ENCODE measurements at places on chromosomes 6 and 20.

- no peak for DNase-seq
Observed at GRCh38 chr20:48201188-48201587, 415.9 kb upstream of the SULF2 start.

DNA sequence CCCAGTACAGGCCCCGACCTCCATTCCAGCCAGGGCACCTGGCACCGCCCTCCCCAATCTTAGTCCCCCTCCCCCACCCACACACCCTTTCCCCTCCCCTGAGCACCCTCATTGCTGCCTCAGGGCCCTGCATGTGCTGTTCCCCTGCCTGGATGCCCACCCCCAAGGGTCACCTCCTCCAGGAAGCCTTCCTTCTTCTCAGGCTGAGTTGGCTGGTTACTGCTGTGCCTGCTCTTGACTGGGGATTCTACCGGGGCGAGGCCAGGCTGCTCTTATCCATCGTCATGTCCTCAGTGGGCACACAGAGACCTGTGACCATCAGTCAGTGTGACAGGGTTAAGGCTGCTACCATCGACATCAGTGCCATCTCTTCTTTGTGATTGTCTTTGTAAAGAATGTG is 23.6 kb downstream of the BHLHE23 start:
- no peak for DNase-seq

GRCh38 chr6:3457710-3458602 is 1.1 kb upstream of the SLC22A23 start:
- DNase-seq = peak; percentile 64

- DNase-seq = no peak
Observed at GRCh38 chr6:56101141-56101553, 146.2 kb downstream of the COL21A1 start.

DNA sequence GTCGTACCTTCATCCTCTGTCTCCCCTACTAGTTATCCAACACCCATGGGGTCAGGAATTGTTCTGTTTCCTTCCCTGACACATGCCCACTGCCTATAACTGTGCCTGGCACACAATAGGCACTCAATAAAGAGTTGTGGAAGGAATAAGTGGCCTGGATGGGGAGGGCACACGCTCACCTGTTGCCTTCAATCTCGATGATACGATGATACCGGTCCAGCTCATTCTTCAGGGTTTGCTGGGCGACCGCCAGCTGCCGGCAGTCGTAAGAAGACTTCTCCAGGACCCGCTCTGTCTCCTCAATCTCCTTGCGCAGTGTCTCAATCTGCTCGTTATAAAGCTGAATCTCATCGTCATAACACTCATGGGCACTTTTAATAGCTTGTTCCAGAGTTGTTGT is 32.5 kb downstream of the BFSP1 start:
- no peak for DNase-seq

DNA sequence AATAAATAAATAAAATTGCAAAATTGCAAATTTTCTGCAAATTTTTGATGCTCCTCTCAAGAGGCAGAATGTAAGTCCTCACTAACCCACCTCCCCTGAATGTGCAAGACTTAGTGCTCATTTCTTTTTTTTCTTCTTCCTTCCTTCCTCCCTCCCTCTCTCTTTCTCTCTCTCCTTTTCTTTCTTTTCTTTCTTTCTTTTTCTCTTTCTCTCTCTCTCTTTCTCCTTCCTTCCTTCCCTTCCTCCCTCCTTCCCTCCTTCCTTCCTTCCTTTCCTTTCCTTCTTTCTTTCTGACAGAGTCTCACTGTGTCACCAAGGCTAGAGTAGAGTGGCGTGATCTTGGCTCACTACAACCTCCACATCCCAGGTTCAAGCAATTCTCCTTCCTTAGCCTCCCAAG is 60.1 kb downstream of the ZNF217 start:
- no peak for DNase-seq

DNA sequence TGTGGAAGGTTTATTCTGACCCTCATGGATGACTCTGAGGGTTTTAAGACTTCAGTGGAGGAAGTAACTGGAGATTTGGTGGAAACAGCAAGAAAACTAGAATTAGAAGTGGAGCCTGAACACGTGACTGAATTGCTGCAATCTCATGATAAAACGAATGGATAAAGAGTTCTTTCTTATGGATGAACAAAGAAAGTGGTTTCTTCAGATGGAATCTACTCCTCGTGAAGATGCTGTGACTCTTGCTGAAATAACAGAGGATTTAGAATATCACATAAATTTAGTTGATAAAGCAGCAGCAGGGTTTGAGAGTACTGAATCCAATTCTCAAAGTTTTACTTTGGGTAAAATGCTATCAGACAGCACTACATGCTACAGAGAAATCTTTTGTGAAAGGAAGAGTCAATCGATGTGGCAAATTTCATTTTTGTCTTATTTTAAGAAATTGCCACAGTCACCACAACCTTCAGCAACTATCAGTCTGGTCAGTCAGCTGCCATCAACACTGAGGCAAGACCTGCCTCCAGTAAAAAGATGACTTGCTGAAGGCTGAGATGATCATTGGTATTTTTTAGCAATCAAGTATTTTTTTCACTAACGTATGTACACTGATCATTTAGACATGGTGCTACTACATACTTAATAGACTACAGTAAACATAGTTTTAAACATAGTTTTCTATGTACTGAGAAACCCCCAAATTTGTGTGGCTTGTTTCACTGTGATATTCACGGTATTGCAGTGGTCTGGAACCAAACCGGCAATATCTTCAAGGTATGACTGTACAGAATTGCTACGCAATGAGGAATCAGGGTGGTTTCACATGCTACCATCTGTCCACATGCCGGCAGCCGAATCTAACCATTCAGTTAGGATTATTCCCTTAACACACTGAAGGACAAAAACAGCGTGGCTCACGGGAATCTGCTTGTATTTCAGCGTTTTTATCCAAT is 149.0 kb downstream of the MYB start:
- no peak for DNase-seq

GRCh38 chr20:8395956-8396355 is 263.9 kb downstream of the PLCB1 start:
- no peak for DNase-seq

GRCh38 chr6:16903470-16903869 is 142.2 kb upstream of the ATXN1 start:
- no peak for DNase-seq

GRCh38 chr20:25310921-25311728 is 63.2 kb downstream of the PYGB start:
- DNase-seq = no peak

- DNase-seq = no peak
Observed at GRCh38 chr20:48772183-48772976, 55.4 kb downstream of the PREX1 start.

GRCh38 chr6:151716526-151716932 is 91.0 kb upstream of the ESR1 start:
- DNase-seq = no peak

GRCh38 chr20:50100552-50100951 is 12.4 kb downstream of the UBE2V1 start:
- DNase-seq = no peak

DNA sequence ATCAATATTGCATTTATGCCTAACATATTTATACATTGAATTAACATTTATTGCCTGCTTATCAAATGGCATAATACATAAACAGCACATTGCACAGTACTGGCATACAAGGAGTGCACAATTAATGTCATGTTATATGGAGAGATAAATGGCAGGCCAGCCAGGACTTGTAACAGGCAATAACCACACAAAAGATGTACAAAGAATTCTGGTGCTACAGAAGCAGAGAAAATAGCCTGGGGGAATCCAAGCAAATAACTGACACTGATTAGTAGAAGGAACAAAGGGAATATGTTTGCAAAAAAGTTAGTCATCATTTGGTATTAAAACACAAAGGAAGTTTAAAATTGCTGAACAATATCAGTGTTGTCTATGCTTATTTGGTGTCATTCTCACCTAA is 27.3 kb downstream of the COL21A1 start:
- DNase-seq = peak; percentile 80

DNA sequence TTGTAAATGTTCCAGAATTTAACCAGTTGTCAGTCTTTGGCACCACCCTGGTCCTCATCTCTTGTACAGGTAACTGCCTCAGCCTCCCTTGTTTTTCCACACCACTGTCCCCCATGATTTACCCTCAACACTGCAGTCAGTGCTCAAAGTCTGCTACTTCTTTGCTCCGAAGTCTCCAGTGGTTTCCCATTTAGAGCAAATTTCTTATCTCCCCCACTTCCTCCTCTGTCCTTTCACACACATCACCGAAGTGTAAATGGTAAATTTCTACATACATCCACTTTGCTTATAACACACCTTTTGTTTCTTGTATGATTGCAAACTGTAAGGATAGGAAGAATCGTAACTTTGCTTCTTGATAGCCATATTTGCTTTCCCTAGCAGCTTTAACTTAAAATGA is 115.3 kb downstream of the JARID2 start:
- DNase-seq = no peak

- no peak for DNase-seq
Observed at GRCh38 chr20:63273059-63273579, 506 bp downstream of the ARFGAP1 start.

GRCh38 chr6:99219788-99220187 is 129.7 kb downstream of the FAXC start:
- no peak for DNase-seq

DNA sequence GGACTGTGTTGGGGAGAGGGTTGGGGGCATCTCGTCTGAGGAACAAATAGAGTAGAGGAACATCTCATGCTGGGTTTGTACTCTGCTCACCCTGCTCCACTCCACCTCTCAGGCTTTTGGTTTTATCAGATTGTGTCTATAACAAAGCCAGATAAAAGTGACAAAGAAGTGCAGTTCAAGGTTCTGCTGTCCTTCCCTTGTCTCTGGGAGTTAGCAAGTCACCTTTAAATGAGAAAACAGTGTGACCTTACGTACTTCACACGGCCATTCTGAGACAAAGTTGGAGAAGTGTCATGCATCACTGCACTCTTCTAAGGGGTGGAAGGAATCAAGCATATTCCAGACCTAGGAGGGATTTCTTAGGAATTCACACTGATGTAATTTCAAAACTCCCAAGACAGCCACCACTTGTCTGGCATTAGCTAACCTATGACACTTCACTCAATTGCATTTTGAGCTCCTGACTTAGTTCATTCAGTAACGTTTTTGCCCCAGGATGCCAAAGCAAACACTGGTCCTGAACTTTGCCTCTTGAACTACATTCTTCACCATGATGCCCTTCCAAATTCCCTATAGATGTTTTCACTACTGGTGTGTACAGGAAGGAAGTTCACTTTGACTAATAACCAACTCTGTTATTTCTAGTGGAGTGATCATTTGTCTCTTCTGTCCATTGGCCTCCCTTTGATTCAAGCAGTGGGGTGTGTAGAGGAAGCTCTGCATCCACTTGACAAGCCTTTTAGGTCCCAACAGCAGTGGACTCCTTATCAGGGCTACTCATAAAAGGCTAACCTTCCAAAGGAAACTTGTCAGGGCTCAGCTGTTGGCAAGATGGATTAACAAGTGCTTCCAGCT is 647.6 kb upstream of the FLRT3 start:
- DNase-seq = no peak

DNA sequence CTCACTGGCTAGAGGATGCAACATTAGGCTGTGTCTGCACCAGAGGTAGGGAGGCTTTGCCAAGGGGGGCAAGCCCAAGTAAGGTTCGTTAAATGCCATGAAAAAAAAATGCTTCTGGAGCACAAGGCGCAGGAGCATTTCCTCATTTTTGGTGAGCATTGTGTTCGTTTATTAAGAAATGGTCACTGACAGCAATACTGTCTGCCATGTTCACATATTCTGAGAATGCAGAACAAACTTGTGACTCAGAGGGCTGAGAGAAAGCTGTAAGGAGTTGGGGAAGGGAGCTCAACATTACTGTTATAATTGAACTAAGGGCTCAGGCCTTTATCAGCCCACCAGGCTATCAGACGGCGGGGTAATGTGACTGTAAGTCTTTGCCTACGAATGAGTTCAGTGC is 465.4 kb upstream of the BTBD3 start:
- DNase-seq = no peak

DNA sequence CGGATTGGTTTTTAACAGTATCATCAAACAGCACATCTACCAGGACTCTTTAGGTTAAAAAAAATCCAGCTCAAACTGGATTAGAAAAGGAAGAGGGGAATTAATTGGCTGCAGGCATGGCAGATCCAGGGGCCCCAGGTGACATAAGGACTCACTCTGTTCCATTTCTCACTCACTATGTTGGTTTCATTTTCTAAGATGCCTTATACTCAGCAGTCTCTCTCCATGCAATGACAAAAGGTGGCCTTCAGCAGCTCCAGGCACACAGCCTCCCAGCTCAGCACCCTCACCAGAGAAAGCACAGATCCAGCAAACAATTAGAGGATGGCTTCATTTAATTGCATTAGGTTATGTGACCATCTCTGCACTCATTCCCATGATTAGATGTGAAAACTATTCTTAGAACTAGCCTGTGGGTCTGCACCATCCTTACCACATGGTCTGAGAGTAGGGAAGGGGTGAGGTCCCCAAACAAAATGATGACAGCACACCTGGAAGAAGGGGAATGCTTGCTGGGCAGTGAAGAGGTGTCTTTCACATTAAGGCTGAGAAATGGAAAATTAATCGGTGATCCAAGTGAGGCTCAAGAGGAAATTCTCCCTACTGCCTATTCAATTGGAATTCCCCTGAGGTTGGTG is 243.1 kb downstream of the CDH26 start:
- no peak for DNase-seq

GRCh38 chr20:17873410-17874270 is 95.0 kb downstream of the SNX5 start:
- DNase-seq = peak; percentile 47

- DNase-seq = no peak
Observed at GRCh38 chr20:12914804-12915203, 94.0 kb upstream of the SPTLC3 start.

DNA sequence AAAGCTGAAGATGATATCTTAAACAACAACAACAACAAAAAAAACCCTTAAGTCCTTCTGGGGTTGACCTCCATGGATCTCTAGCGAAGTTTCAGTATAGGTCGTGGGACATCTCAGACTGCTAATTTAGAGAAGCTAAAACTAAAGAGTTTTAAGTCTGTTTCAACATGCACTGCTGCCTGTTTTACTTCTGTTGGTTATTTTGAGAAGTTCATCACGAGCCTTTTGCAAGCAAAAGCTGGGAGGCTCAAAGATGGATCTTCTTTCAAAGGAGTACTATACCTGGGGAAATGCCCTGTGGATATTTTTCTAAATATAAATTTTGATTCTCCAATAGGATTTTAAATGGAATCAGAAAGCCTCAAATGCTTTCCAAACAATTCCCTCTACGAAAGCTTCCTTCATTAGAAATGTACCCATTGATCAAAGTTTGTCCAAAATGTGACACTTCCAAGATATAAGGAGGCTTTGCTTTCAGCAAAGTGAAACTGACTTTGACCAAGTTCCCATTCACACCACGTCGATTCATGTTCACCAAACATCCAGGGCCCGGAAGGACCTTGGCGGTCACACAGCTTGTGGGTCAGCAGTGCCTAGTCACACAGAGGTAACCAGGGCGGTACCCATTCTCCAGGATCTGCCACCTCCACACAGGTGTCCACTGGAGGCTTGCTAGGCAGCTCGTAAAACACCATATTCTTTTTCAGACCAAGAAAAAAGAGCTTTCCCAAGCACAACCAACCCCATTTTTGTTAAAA is 94.7 kb upstream of the QKI start:
- DNase-seq = no peak

All from NCI-H1105 (cell line).